ENCODE measurements at places on chromosomes 3 and 15.

- DNase-seq = no peak
Measured at GRCh38 chr15:26126070-26126469, 262.9 kb upstream of the ATP10A start.

- no peak for DNase-seq
Measured at GRCh38 chr3:30631243-30631904, 25.0 kb downstream of the TGFBR2 start.

GRCh38 chr3:8503871-8504610 lies 2.4 kb downstream of the LMCD1 start:
- DNase-seq = no peak

DNA sequence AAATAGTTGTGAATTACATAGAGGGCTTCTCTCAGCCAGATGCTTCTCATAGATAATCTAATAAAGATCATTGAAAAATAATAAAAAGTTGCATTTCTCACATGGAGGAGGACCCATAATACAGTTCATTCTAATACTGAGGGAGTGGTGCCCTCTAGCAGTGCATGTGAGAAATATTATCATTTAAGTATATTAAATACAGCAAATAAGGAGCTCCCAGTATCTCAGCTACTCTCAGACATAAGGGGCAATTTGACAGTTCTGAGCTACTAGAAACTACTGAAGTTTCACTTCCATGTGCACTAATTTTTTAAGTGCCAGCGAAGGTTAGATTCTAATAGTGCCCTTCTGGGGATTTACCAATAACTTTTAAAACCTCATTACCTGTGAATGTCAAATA lies 188.3 kb downstream of the IL5RA start:
- no peak for DNase-seq

GRCh38 chr3:185537369-185537970 lies 14.9 kb downstream of the LIPH start:
- peak; percentile 36 for DNase-seq

DNA sequence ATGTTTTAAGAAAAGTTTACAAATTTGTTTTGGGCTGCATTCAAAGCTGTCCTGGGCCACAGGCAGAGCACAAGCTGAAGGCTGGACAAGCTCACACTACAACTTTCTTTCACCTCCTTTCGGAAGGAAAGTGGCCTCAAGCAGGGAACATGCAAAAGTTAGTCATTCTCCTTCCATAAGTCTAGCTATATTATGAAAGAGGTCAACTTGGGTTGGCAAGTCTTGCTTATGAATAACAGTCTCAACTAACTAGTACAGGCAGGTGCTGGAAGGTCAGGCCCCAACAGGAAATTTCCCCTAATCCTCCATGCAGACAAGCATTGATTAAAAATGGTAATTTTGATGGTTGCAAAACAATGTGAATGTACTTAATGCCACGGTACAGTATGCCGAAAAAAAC lies 69.4 kb downstream of the OSBPL10 start:
- no peak for DNase-seq

DNA sequence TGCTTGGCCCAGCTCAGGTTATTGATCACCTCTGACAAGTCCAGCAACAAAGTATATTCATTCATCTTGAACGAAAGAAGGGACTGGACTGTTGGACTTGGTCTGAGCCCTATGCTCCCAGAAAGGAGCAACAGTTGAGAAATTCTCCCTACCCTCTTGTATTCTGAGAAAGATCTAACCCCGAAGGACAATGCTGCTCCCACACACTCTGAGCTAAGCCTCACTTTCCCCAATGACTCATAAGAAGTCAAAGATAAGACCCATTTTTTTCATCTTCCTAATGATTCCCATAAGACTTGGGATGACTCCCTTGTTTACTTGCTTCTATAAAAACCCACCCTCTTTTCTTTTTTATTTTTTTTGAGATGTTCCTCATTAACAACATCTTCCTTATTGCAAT lies 549.4 kb upstream of the MDFIC2 start:
- DNase-seq = no peak

- no peak for DNase-seq
Measured at GRCh38 chr3:196995646-196996355, 27.2 kb upstream of the PIGZ start.

GRCh38 chr15:88918738-88919137 lies 5.6 kb upstream of the MFGE8 start:
- peak; percentile 91 for DNase-seq

DNA sequence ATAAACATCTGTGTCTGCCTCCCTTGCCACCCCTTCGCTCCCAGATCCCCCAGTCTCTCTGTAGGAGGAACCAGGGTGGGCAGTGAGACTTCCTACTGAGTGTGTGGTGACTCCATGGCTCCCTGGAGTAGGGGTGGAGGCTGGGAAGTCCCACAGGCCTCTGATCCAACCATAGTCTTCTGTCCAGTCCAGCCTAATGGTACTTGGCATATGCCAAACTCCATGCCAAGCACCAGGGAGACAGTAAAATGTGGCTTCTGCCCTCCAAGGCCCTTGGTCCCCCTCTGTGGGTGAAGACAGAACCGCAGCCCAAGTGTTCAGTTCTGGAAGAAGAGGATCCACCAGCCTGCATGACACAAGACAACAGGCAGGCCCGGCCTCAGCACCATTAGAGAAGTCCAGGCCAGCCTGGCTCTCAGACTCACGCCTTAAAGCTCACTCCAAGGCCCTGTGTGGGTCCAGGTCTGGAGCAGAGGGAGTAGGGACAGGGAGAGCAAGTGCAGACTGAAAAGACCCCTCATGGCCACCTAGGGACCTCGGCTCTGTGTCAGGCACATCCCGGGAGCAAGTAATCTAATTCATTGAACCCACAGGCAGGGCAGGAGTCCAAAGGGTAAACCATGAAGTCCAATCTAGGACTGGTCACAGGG lies 112.7 kb downstream of the ETFA start:
- DNase-seq = no peak

GRCh38 chr3:5809586-5810246 lies 622.2 kb downstream of the EDEM1 start:
- DNase-seq = no peak

DNA sequence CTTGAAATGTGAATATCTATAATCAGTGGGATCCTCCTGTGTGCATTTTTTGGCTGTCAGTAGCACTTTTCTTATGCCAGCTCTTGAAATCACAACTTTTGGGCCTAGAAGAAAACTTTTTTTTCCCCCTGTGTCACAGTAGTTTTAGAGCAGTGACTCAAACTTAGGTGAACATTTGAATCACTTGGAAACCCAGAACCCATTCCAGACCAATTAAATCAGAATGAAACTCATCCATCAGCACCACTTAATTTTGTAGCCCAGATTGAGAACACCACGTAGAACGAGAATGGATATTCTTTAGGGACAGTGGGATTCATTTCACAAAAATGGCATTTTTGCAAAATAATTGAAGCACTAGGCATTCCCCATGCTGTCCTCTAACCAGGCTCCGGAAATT lies 224.8 kb upstream of the NANOGP8 start:
- no peak for DNase-seq

- DNase-seq = no peak
Measured at GRCh38 chr3:58514405-58514804, 22.5 kb downstream of the KCTD6 start.

- no peak for DNase-seq
Measured at GRCh38 chr3:106068795-106069194, 200.0 kb upstream of the CBLB start.

GRCh38 chr15:66957431-66957720 lies 108.0 kb upstream of the SMAD3 start:
- DNase-seq = no peak

- DNase-seq = no peak
Measured at GRCh38 chr15:80265021-80265420, 13.0 kb upstream of the CTXND1 start.

DNA sequence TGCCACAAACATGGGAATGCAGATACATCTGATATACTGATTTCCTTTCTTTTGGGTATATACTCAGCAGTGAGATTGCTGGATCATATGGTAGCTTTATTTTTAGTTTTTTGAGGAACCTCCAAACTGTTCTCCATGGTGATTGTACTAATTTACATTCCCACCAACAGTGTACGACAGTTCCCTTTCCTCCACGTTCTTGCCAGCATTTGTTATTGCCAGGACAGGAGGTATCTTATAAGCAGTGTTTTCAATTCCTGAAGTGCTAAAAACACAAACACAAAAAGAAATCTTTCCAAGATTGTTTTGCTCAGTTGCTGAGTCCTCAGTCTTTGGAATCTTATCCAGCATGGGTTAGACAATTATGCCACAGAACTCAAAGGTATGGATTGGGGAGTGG lies 13.5 kb downstream of the GTF2E1 start:
- DNase-seq = no peak

GRCh38 chr3:171753665-171754408 lies 56.4 kb downstream of the PLD1 start:
- no peak for DNase-seq

DNA sequence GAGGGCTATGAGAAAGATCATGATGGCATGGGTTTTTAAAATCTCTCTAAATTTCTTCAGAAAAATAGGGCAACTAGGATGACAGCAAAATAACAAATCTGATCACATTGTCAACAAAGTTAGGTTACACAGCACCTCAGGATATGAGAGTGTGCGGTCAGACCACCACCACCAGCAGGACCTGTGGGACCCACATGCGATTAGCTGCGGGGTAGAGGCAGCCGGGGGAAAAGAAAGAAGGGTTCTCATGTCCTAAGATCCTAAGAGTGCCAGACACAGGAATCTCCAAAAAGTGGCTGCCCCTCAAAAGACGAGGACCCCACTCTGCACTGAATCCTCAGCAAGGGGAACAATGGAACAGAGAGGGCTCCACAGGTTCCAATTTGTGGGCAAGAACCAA lies 15.6 kb downstream of the CHRNA3 start:
- DNase-seq = no peak

DNA sequence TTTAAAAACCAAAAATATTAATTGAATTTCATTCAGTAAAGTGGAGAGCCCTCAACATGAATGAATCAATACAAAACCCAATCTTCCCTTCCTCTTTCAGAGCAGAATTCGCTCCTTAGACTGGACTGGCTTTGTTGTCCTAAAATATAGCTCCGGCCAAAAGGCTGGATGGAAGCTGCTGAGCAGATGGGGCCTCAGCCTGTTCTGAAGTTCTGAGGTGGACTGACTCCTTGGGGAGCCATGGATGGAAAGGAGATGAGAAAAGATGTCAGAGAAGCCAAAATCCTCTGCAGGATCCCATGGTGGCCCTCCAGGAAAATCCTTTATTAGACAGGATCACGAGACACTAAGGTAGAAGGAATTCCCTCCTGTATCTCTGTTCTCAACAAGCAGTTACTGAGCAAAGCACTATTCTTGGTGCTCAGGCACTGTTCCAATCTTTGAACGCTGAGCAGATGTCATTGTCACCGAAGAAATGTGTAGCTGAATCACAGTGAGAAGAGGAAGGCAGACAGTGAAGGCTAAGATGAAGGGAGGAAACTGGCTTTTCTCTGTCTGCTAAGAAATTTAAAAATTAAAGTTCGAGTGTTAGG lies 122.0 kb downstream of the SEMA6D start:
- no peak for DNase-seq

- DNase-seq = peak; percentile 27
Measured at GRCh38 chr3:172341482-172342059, 106.7 kb downstream of the GHSR start.

DNA sequence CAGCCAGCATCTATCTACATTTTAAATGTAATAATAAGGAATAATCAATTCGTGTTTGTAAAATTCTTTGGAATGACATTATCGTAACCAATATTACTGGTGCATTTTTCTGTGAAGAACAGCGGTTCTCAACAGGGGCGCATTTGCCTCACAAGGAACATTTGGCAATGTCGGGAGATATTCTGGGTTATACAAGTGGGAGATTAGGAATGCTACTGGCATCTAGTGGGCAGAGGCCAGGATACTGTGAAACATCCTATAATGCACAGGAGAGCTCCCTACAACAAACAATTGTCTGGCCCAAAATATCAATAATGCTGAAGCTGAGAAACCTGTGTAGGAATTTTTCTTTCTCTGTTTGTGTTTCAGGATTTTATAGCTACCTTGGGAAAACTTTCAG lies 25.0 kb downstream of the ACP3 start:
- DNase-seq = no peak

GRCh38 chr3:60588806-60589205 lies 662.4 kb downstream of the FHIT start:
- no peak for DNase-seq

DNA sequence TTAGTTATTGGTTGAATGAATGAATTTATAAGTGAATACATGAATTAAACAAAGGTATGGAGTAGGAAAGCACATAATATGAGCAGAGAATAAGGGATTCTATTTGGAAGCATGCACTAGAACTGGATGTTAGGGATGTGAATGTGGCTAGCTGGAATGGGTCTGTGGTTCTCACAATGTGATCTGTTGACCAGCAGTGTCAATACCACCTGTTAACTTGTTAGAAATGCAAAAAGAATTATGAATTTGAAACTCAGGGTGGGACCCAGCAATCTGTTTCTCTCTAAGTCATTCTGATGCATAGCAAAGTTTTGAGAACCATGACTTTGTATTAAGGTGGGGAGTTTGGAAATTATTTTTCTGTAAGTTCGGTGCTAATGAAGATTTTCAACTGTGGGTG lies 41.0 kb upstream of the SATB1 start:
- DNase-seq = no peak

DNA sequence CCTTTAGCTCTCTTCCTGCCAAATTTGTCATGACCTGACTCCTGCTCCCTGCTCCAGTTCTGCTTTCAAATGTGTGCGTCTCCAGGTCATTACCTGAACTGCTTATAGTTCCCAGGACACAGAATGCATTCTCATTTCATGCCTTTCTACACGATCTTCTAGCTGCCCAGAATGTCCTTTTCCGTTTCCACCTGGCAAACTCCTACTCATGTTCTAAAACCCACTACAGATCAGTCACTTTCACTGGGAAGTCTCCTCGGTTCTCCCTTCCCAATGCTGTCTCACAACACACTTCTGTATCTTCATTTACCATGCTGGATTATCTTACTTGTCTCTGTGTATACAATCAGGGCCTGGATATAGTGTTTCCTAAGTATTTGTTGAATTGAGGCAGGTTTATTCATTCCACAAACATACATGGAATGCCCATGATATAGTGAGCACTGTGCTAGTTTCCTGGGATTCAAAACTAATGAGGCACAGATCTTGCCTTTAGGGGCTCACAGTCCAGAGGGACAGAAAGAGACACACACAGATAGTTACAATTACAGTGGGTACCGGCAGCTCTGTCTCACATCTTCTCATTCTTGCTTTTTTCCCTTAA lies 1.6 kb upstream of the NOX5 start:
- DNase-seq = no peak
